ENCODE measurements at places on chromosomes 6 and 20. TPM values are rescaled to one million over a fixed set of nuclear protein-coding genes. Genes with fewer than 3 reads are reported as not detected.

PRR18 gene
- polyA plus RNA-seq, result 0.20 TPM

BTN3A1 gene
- polyA plus RNA-seq, result 27.0 TPM

TAP2 gene
- 9.9 TPM for polyA plus RNA-seq

SMPDL3A gene
- polyA plus RNA-seq, result 13.6 TPM

- no peak for DNase-seq
These were observed 246.5 kb downstream of the ERMARD start for GRCh38 chr6:169997930-169998218.

- no peak for DNase-seq
These were observed 1.3 kb downstream of the CGA start for GRCh38 chr6:87093651-87094050.

- DNase-seq, result no peak
These were observed 163.5 kb upstream of the GJE1 start for GRCh38 chr6:141969201-141969600.

- no peak for DNase-seq
These were observed at the start of gene TAB2 for GRCh38 chr6:149317644-149318571. TAB2 (plus strand) TSS chr6:149317712; CDS start chr6:149369998, 52,286 bp downstream.

VWA7 gene
- polyA plus RNA-seq, result 1.5 TPM

All from left renal pelvis (tissue), 4 donors.